ENCODE measurements at places on chromosomes 6 and 20.

- DNase-seq, result no peak
Observed at GRCh38 chr6:89799756-89800155, 19.8 kb downstream of the MDN1 start.

GRCh38 chr6:6588064-6588923, at the start of gene LY86:
Gene LY86, plus strand, starts transcription at chr6:6588720. Its CDS starts 15 bp downstream, at chr6:6588735.
- no peak for DNase-seq

DNA sequence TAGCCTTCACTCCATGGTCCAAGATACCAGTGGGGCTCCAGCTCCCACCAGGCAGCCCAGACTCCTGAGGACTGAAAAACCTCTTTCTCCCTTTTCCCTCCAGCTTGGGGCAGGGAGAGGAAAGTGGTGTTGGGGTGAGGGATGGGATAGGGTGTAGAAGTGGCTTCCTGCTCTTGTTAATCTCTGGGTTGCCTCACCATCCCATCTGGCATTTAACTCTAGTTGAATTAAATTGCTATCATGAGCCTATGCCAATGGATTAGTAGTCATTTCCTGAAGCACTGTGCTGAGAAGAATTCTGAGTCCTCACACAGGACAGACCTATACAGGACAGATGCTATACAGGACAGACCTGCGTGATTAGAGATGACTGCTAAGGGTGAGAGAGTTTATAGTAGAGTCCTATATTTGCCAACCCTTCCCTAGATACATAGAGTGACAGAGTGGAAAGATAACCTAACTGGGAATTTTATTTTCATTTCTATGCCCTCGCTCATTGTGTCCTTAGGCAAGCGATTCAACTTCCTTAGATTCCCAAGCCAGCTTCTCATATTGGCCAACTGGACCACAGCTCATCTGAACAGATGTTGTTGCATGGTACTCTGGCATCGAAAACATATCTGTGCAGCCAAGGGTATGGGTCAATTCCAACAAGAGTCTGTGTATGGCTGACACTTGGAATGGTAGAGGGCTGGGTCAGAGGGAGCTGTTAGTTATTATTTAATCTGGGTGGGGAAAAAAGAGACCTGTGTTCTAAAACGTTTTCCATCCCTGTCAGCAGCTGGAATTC, 42.8 kb downstream of the MCHR2 start:
- no peak for DNase-seq

GRCh38 chr6:81465859-81466258, 286.6 kb downstream of the TENT5A start:
- DNase-seq, result no peak

DNA sequence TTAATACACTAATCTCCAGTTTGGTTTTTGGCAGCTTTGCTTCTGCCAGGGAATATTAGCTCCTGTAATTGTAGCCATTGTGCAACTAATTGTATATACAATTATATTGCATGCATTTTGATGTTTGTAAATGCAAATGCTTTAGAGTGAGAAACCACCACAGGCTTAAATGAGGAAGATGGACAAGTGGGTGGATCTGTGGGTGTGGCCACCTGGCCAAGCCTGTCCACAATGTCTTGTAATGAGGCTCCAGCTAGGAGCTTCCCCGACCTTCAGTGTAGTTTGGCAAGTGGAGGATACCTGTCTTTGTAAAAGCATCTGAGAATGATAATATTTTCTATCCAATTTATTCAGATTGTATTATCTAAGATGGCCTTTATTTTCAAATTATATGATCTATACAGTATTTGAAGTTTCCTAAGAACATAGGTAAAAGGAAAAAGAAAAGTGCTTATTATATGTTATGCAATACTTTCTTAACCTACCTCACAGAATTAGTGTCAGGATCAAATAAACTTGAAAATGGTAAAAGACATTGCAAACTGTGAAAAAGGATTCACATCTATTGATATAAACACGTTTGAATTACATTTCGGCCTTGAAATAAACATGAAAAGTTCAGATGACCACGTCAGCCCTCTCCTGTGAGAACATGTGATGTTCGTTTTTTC, 49.3 kb upstream of the ARID1B start:
- no peak for DNase-seq

- no peak for DNase-seq
Observed at GRCh38 chr20:5095931-5096330, 23.8 kb downstream of the PCNA start.

DNA sequence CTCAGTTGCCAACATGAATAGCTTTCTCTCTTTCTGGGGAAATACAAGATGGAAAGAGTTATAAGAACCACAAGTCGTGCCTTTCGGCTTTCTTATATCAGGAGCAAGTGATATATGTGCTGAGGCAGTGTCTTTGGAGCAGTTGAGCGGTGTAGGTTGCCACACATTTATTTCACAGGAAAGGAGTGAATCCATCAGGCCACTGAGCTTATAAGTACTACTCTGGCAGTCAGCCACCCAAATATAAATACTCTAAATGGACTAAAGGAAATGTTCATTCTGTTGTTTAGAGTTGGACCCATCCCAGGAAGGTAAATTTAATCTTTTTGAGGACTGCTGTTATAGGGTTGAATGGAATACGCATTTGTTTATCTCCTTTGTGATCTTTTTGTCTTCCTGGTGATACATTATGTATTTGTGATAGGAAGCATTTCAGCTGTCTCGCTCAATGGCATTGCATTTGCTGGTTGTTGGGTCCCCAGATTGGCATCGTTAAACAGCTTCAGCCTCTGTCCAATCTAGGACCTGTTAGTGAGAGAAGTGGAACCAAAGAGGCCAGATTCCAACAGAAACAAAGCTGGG, 139.7 kb downstream of the SOBP start:
- no peak for DNase-seq

- DNase-seq, result no peak
Observed at GRCh38 chr6:167668019-167668753, 158.5 kb upstream of the AFDN start.
